ENCODE measurements at places on chromosomes 1 and 21.

- DNase-seq = peak; percentile 75
Measured at GRCh38 chr1:210232511-210233215, at the start of gene SERTAD4. SERTAD4 (plus strand) TSS chr1:210232796; CDS start chr1:210237961, 5,165 bp downstream.

GRCh38 chr1:196638466-196638865 lies 13.4 kb upstream of the CFH start:
- no peak for DNase-seq

- DNase-seq = no peak
Measured at GRCh38 chr1:201404055-201404454, 4.9 kb upstream of the LAD1 start.

GRCh38 chr1:235898126-235898525 lies 31.4 kb upstream of the LYST start:
- DNase-seq = no peak

- DNase-seq = no peak
Measured at GRCh38 chr1:203034422-203035110, 8.3 kb downstream of the PPFIA4 start.

DNA sequence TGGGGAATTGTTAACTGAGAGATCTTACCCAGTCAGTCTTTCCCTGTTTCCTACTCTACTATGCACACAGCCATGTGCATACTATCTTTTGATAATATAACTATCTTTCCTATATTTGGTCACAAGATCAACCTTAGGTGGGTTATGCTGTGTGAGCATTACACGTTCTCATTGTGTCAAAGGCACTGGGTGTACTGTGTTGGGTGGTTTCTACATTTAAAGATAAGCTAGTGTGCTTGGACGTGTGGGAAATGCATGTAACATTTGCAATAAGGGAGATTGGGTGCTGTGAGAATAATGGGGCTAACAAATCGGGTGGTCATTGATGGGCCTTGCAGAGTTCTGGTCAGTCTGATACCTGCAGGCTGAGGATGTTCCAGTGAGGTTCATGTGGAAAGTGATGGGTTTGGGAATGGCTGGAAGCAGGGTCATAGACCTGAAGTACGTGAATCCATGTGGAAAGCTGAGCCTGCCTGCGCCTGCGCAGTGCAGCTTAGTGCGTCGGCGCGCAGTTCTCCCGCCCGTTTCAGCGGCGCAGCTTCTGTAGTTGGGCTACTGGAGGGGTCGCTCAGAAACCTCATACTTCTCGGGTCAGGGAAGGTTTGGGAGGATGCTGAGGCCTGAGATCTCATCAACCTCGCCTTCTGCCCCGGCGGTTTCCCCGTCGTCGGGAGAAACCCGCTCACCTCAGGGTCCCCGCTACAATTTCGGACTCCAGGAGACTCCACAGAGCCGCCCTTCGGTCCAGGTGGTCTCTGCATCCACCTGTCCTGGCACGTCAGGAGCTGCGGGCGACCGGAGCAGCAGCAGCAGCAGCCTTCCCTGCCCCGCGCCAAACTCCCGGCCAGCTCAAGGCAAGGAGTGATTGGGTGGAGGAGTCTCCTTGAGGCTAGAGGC lies at the start of gene MSH4:
Gene MSH4 (plus strand): TSS at position 507 of the 897 bp plus-strand sequence. CDS start 104 bp downstream, at position 611.
- peak; percentile 83 for DNase-seq

- DNase-seq = no peak
Measured at GRCh38 chr1:203473781-203474305, 1.8 kb upstream of the PRELP start.

GRCh38 chr1:116449578-116449977 lies 76.5 kb downstream of the ATP1A1 start:
- DNase-seq = no peak

DNA sequence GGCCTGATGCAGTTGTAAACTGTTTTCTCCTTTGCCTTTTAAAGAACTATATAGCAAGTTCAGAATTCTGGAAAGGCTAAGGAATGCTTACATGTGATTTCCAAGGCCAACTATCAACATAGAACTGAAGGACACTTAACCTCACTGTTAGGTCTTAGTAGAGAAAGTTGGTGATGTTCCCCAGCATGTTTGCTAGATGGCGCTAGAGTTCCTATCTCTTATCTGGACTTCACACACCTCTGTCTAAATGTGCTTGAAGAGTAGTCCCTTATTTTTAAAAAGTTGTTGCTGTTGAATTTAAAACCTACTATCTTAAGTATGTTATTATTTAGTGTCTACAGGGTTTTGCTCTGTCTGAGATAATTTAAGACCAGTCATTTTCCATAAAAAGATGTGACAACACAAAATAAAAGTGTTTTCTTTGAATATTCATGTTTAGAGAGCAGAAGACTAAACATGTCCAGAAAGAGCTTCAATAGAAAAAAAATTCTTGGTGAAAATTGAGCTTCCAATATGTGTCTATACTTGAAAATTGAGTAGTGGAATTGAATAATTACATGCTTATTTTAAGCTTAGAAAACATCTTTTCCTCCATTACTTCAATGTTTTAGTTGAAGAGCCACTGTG lies 237.3 kb downstream of the S1PR1 start:
- peak; percentile 8 for DNase-seq

GRCh38 chr1:177703888-177704446 lies 265.9 kb downstream of the SEC16B start:
- DNase-seq = no peak

- no peak for DNase-seq
Measured at GRCh38 chr1:53340660-53341520, 13.0 kb upstream of the LRP8 start.

- DNase-seq = no peak
Measured at GRCh38 chr1:226662642-226663326, 76.3 kb downstream of the ITPKB start.

DNA sequence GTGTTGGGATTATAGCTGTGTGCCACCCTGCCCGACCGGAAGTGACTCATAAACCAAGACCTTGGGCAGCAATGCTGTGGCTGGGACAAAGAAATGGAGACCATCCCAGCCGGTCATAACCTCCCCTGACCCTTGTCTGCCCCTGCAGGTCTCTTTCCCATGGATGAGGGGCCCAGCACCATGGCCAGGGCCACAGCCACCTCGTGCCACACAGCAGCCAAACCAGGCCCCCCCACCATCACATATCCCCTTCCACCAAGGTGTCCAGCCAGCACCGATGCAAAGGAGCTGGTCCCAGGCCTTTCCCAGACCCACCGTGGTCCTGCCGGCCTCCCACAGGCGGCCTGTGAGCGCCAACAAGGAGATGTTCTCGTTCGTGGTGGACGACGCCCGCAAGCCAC lies 42.2 kb downstream of the FHAD1 start:
- DNase-seq = no peak

DNA sequence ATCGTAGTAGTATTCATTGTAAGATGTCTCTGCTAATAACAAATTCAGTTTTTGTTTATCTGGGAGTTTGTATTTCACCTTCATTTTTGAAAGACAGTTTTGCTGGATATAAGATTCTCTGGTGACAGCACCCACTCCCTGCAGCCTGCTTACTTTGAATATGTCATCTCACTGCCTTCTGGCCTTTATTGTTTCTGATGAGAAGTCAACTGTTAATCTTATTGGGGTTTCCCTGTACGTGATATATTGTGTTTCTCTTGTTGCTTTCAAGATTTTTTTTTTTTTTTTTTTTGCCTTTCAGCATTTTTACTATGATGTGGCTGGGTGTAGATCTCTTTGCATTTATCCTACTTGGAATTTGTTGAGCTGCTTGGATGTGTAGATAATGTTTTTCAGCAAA lies 29.3 kb downstream of the MTF2 start:
- DNase-seq = no peak

GRCh38 chr1:214386747-214387146 lies 105.8 kb downstream of the SMYD2 start:
- no peak for DNase-seq

DNA sequence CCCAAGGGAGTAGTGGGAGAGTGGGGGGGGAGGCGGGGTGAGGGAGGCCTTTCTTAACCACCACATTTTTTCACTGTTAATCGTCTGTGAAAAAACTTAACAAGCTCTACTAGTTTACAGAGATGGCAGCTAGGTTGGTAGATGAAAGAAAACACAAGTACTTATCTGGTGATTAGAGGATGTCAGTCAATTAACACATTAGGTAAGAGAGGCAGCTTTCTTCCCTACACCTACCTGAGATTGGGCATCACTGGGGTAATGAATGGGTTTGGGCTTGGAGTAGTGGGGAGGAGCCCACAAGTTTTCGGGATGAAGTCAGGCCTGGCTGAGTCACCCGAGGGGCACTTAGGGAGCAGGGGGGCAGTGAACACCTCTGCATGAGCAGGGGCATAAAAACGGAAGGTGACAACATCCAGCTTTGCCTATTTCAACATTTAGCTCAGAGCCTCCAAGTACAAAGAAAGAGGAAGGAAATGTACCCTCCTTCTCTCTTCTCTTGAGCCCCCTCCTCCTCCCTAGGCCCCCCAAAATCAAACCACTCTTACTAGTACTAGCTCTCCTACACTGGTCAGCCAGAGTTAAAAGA lies 2.5 kb downstream of the LBR start:
- no peak for DNase-seq

- DNase-seq = no peak
Measured at GRCh38 chr1:247216261-247216660, 39.6 kb upstream of the VN1R5 start.

DNA sequence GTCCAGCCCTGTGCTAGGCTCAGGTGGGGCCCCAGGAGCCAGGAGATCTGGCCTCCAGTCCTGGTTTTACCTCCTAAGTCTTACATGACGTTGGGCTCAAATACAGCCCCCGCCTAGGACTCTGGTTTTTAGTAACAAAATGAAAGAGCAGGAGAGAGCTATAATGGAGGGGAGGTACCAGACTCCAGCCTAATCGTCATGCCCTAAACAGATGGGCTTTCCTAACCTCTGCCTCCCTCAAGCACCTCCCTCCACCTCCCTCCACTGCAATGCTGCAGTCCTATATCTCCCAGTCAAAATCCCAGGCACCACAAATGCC lies 28.6 kb downstream of the TTC39A start:
- no peak for DNase-seq

GRCh38 chr1:168141871-168142385 lies 5.2 kb upstream of the GPR161 start:
- DNase-seq = no peak

GRCh38 chr21:27759091-27759659 lies 792.3 kb upstream of the ADAMTS5 start:
- DNase-seq = no peak

GRCh38 chr1:153032677-153033308 lies 1.8 kb downstream of the SPRR1B start:
- DNase-seq = no peak

GRCh38 chr1:222749927-222750326 lies 12.9 kb downstream of the FAM177B start:
- peak; percentile 10 for DNase-seq

DNA sequence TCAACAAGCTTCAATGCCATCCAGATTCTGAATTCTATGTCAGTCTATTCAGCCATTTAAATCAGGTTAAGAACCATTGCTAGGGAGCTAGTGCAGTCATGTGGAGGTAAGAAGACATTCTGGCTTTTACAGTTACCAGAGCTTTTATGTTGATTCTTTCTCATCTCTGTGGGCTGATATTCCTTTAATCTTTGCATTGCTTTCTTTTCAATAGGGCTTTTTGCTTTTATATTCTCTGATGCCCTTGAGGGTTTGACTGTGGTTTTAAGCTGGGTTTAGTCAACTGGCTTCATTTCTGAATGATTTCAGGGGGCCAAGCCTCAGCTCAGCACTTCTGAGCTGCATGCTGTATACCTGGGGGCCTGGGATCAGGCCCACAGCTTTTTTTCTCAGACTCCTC lies 51.0 kb upstream of the GORAB start:
- no peak for DNase-seq

DNA sequence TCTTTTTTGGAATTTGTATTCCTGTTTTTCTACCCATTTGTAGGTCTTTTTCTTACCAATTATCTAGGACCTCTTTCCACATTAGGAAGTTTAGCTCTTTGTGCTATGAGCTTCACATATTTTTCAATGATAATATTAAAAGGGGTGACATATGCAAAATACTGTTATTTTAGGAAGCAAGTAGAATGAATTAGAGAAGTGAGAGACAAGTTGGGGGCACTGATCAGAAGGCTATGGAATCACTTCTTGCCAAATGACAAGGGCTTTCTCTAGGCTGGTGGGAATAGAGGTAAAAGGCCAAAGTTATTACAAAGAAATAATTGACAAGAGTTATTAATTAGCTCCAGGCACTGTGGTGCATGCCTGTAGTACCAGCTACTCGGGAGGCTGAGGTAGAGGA lies 4.3 kb upstream of the BCAR3 start:
- no peak for DNase-seq

GRCh38 chr1:117596023-117596720 lies 9.7 kb upstream of the TENT5C start:
- DNase-seq = no peak

GRCh38 chr1:160681066-160681890 lies 30.3 kb downstream of the CD48 start:
- DNase-seq = no peak

- peak; percentile 38 for DNase-seq
Measured at GRCh38 chr1:66533804-66534740, at the start of gene SGIP1. SGIP1 (plus strand) TSS chr1:66534153; CDS start chr1:66534359, 206 bp downstream.

- DNase-seq = peak; percentile 35
Measured at GRCh38 chr1:196877964-196878363, 9.9 kb upstream of the CFHR4 start.

GRCh38 chr1:13823936-13824335 lies 123.9 kb downstream of the PRDM2 start:
- DNase-seq = no peak

DNA sequence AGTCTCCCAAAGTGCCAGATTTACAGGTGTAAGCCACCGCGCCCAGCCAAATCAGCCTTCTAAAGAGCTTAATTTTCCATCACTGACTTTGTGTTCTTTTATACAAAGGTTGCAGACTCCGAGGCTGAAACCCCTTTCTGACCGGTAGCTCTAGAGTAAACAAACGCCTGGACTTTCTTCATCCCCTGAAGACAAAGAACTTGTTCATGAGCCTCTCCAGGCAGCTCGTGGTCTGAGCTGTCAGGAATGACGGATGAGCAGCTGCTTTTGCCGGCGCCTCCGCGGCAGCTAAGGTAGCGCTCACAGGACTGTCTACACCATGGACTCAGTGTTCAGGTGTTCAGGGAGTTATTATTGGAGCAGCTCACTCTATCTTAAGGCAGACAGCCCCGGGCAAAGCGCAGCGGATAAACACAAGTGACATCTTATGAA lies 128.5 kb upstream of the ERRFI1 start:
- DNase-seq = peak; percentile 25

GRCh38 chr1:159663552-159663951 lies 50.8 kb downstream of the CRP start:
- DNase-seq = no peak

GRCh38 chr1:54397090-54397591 lies 9.1 kb downstream of the SSBP3 start:
- DNase-seq = peak; percentile 19

- DNase-seq = no peak
Measured at GRCh38 chr1:23188434-23188884, 19.8 kb upstream of the LUZP1 start.

DNA sequence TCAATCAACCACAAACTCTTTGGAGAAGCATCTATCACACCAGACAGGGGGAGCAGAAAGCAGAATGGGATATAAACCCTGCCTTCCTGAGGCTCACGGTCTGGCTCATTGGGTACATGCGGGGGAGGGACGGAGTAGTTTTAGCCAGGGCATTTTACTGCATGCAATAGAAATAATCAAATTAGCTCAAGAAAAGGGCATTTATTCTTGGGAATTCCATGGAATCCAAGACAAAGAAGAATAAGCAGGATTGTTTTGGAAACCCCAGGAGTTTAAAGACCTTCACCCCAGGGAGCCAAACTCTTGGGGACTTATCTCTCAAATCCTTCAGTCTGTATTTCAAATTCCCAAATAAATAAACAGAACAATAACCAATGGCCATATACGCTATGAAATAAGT lies 5.2 kb upstream of the KAZN start:
- no peak for DNase-seq
